ENCODE measurements at places on chromosomes 12 and 14. TPM values are rescaled to one million over a fixed set of nuclear protein-coding genes. Genes with fewer than 3 reads are reported as not detected.

Gene ACOT4
- total RNA-seq, result 4.5 TPM

Gene CPNE6
- total RNA-seq, result not detected

Gene GALNT16
- 3.0 TPM for total RNA-seq

Gene LGR5
- total RNA-seq, result 0.35 TPM

Gene TPH2
- total RNA-seq, result not detected

Gene KLRC2
- 2.8 TPM for total RNA-seq

Gene PMEL
- 4.9 TPM for total RNA-seq

Gene PRKAB1
- 54.7 TPM for total RNA-seq

Gene USP44
- 14.9 TPM for total RNA-seq

Gene MYH6
- 3.4 TPM for total RNA-seq

Gene RFLNA
- total RNA-seq, result 1.0 TPM

Gene RASAL1
- total RNA-seq, result 0.26 TPM

Gene RTN1
- total RNA-seq, result 9.6 TPM

Gene MLF2
- total RNA-seq, result 118 TPM

Gene KERA
- total RNA-seq, result not detected

Gene GPR84
- 0.96 TPM for total RNA-seq

Gene ABCC9
- 32.6 TPM for total RNA-seq

Gene RIPK3
- total RNA-seq, result 23.4 TPM

Gene SRRM4
- 0.12 TPM for total RNA-seq

Gene KRT85
- not detected for total RNA-seq

Gene MIP
- not detected for total RNA-seq

Gene PROX2
- total RNA-seq, result not detected

Gene ASB2
- 3.2 TPM for total RNA-seq

Gene KLC1
- 172 TPM for total RNA-seq

All from upper lobe of right lung (tissue), 1 donor.